Cardiac fibroblast (primary cell): ENCODE measurements at places on chromosomes 3 and 15.

DNA sequence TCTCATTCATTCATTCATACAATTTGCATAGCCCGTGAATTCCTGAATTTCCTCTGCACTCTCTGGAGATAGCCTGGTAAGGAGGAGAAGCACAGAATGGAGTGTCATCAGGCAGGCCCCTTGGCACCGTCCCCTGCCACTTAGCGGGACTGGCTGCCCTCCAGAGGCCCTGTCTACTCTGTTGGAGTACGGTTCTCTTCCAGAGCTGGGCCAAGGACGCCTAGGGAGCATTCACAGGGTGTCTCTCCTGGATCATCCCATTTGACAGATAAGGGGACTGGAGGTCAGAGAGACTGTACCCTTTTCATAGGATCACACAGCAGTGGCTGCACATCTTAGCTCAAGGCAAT lies 48.0 kb downstream of the PTH1R start:
- no peak for DNase-seq

DNA sequence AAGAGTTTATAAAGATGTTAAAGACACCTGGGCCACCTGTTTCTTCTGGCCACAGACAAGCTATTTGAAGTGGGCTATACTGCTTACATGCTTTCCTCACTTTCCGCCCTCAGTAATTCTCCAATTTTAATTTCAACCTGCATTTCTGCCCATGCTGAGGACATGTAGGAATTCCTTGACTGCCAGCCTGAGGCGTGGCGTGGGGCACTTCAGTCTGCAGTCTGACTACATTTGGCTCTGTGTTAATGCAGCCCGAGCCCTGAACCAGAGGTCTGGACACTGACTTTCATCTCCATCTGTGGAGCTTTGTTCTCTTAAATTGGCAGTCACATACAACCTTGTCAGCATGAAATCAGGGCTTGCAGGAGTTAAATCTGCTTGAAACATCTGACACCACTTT lies 8.5 kb downstream of the UQCC5 start:
- DNase-seq: no peak

DNA sequence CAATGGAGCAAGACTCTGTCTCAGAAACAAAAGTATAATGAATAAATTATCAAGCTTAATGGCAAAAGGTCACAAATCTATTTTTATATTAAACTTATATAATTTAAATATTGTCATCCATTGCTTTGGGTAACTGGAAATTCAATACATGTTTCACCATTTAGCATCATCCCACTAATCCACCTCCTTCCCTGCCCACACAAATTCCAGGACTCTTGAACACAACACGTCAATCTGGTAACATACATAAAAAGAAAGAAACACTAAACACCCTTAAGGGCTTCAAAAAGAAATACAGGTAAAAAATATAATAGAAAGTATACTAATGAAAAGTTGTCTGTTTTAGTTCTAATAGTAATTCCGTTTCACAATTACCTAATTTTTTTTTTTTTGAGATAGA lies 149.4 kb downstream of the STAG1 start:
- DNase-seq: no peak

DNA sequence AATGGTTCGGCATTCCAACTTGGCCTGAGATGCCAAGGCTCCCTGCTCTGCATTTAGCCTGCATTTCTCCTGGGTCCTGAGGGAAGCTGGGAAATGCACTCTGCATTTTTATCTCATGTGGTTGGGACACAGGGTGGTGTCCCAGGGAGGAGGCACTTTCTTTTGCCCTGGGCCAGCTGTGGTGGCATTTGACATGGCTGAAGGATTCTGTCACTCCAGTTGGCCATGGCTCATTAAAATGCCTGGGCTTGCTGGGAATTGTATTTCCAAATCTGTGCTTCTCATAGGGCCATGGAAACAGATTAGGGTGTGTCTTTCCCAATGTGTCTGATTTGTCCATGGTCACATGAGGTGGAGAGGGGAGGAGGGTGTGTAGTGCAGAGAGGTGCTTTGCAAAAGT lies 128.3 kb upstream of the RGMA start:
- DNase-seq: no peak

DNA sequence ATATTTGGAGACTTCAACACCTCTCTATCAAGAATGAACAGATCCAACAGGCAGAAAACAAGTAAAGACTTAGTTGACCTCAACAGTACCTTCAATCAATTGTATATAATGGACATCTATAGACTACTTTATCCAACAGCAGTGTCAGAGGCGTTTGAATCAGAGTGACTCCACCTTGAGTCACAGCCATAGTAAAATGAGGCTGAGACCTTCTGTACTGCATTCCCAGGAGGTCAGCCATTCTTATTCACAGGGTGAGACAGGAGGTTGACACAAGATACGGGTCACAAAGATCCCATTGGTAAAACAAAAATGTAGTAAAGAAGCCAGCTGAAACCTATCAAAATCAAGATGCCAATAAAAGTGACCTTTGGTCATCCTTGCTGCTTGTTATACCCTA lies 299.8 kb downstream of the CNTN3 start:
- DNase-seq: peak; percentile 43

- no peak for DNase-seq
These were observed 46.4 kb downstream of the DLEC1 start for GRCh38 chr3:38085311-38085942.

- DNase-seq: peak; percentile 84
These were observed 399.6 kb downstream of the NAALADL2 start for GRCh38 chr3:175258763-175259162.

GRCh38 chr15:42270551-42270950 lies 2.5 kb upstream of the GANC start:
- no peak for DNase-seq

- no peak for DNase-seq
These were observed 1.0 kb downstream of the SHOX2 start for GRCh38 chr3:158105119-158105709.

DNA sequence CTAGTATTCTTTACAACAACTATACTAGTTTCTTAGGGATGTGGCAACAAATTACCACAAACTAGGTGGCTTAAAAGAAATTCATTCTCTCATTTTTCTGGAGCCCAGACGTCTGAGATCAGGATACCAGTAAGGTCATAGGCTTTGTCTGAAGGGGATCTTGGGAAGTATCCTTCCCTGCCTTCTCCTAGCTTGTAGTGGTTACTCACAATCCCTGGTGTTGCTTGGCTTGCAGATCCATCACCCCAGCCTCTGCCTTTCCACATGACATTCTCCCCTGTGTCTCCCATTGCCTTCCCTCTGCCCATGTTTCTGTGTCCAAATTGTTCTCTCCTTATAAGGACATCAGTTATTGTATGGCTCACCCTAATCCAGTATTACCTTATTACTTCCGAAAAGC lies 24.3 kb upstream of the CLDN1 start:
- no peak for DNase-seq

- no peak for DNase-seq
These were observed 24.3 kb downstream of the CACNA2D3 start for GRCh38 chr3:54146506-54147239.

DNA sequence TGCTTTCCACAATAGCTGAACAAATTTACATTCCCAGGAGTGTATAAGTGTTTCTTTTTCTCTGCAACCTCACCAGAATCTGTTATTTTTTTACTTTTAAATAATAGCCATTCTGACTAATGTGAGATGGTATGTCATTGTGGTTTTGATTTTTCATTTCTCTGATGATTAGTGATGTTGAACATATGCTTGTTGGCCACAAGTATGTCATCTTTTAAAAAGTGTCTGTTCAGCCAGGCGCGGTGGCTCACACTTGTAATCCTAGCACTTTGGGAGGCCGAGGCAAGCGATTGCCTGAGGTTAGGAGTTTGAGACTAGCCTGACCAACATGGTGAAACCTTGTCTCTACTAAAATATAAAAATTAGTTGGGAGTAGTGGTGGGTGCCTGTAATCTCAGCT lies 619.3 kb downstream of the SI start:
- peak; percentile 86 for DNase-seq

DNA sequence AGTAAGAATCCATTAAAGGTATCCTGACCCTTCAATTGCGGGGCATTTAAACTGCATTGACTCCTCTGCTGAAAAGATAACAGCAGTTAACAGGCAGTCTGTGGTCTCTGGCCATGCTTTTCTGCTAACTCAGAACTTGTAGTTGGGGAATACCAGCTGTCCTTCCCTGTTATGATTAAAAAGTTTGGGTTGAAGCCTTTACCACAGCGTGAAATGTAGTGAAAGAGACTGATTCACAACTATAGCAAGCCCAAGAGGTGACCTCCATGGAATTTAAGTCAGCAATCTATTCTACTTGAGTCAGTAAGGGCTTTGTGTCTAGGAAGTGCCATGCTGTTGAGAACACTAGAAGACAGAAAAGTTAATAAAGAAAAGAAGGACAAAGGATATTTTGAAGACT lies 1037.3 kb downstream of the SI start:
- DNase-seq: no peak

DNA sequence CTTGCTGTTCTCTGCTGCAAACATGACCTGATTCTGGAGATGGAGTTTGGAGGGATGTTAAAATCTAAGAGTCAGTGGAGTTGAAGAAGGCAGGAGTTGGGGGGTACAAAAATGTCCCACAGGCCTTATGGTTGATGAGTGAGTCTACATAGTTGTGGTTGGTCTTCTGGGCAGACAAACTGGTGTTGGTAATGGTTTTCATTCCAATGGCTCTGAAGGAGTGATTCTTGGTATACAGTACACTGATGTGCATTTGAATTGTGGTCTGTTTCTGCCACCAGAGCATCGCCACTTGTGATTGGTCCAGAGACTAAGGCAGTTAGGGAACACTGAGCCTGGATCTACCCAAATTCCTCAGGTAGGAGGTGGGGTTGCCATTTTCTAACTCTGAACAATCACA lies 514.1 kb upstream of the CFAP20DC start:
- no peak for DNase-seq

- DNase-seq: no peak
These were observed 7.2 kb downstream of the RPS17 start for GRCh38 chr15:82532991-82533481.

GRCh38 chr3:118974356-118975097 lies 60.1 kb downstream of the IGSF11 start:
- DNase-seq: no peak

DNA sequence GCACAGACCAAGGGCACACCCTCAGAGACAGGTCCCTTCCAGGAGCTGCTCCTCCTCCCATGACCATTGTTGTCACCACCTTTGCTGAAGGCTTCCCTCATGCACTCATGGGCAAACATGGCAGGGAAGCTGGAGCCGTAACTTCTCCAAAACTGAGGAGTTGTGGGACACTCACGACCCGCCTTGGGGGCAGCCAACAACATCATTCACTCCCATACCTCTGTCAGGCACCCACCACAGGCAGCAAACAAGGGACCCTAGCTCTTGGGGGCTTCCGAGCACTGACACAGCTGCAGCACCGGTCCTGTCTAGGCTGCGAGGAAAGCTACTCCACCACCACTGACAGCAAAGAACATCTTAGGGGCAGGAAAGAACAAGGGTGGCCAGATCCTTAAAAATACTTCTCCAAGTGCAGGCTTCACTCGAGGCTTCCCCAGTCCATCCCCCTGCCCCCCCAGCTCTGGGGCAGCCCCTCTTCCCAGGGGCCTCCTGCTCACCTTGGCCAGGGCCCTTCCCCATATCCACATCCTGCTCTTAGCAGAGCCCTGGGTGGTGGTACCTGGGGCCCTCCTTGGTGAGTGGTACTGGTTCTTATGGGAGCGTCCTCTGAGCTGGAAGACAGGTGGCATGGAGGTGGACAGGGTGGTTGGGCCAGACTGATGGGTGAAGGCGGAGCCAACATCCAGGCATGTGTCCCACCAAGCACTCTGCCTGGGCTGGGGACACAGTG lies 28.0 kb upstream of the DUSP7 start:
- DNase-seq: no peak

GRCh38 chr3:14773281-14773680 lies 45.5 kb upstream of the FGD5 start:
- DNase-seq: no peak

GRCh38 chr15:58142827-58143461 lies 4.8 kb downstream of the AQP9 start:
- DNase-seq: no peak

GRCh38 chr3:71310359-71310979 lies 273.1 kb downstream of the FOXP1 start:
- DNase-seq: peak; percentile 55

GRCh38 chr3:100081986-100082692 lies 32.2 kb downstream of the FILIP1L start:
- no peak for DNase-seq

- peak; percentile 71 for DNase-seq
These were observed 184.0 kb downstream of the KCNAB1 start for GRCh38 chr3:156304406-156304805.

GRCh38 chr3:194368918-194369317 lies 625 bp downstream of the LRRC15 start:
- no peak for DNase-seq

DNA sequence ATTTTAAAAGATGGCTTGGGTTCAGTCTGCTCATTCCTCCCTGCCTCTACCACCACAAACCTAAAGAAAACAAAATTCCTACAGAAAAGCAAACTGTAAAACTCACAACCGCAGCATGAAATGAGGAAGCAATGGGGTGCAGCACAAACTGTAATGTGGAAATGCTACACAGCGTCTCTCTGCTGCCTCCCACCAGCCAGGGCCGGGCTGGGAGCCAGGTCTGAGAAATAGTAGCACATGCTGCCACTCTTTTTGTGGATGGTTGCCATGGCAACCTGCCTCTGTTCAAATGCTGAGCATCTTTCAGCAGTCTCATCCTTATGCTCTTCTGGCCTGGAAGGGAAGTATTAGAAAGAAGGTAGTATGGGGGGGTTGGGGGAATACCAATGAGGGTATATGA lies 55.4 kb downstream of the EOMES start:
- peak; percentile 93 for DNase-seq

DNA sequence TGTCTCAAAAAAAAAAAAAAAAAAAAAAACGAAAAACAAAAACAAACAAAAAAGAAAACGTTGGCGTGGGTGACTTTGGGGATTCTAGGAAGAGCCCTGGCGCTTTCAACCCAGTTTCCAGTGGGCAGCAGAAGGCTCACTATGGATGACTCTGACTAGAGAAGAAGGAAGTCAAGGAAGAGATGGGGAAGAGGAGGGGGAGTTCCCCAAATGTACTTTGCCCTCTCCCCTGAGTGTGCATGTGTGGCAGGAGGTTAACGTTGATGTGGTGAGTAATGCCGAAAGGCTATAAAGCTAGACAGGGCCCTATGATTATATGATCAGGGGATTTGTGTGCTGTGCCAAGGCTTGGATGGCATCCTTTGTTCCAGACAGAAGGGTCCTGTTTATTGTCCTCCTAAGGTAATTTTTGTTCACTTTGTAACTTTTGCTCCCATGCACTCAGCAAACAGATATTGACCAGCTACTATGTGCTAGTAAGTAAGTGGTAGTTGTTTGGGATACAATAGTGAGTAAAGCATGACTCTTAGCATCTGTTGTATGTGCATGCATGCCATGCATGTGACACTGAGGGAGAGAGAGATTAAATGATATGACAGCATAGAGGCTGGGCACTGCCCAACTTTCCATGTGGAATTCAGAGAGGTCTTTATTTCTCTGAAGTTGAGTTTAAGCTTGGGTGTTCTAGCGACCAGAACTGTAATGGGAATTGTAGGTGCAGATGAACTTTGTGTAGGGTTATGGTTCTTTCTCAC lies 750 bp upstream of the HHLA2 start:
- DNase-seq: no peak

GRCh38 chr3:94183551-94183950 lies 120.7 kb downstream of the NSUN3 start:
- DNase-seq: no peak
